HFFc6 (cell line): ENCODE measurements at places on chromosomes 1 and 21. TPM values are rescaled to one million over a fixed set of nuclear protein-coding genes. Genes with fewer than 3 reads are reported as not detected.

Gene CRB1
- total RNA-seq = 0.05 to 0.07 TPM in 2 of 3 replicates, not detected in the other

GRCh38 chr1:165600793-165601192 is 30.2 kb upstream of the MGST3 start:
- peaks cover 31% of the 10 kb centered on the region for H3K4me1 ChIP-seq
- no peak overlapping the region for H3K27ac ChIP-seq
- DNase-seq = no peak
- H3K4me3 ChIP-seq = no peak overlapping the region

GRCh38 chr1:160367516-160367900 is 637 bp downstream of the NHLH1 start:
- H3K4me1 ChIP-seq = no peaks in the 10 kb centered on the region
- no peak overlapping the region for H3K27ac ChIP-seq
- peaks cover 22% of the 10 kb centered on the region for H3K27me3 ChIP-seq

GRCh38 chr1:151832318-151832980 is 847 bp upstream of the RORC start:
- no peak overlapping the region for H3K27ac ChIP-seq
- peaks cover 37% of the 10 kb centered on the region for H3K27me3 ChIP-seq
- DNase-seq = peak; percentile 27
- no peaks in the 10 kb centered on the region for H3K36me3 ChIP-seq
- H3K4me3 ChIP-seq = no peak overlapping the region

GRCh38 chr1:227940791-227941241 is 6.9 kb downstream of the WNT9A start:
- no peak for DNase-seq
- H3K36me3 ChIP-seq = peaks cover 7% of the 10 kb centered on the region
- no peak overlapping the region for H3K27ac ChIP-seq

GRCh38 chr1:236142253-236143103 is at the start of gene GPR137B:
Gene GPR137B (plus strand): TSS chr1:236142539. CDS start chr1:236142623, 84 bp downstream.
- H3K27me3 ChIP-seq = peaks cover 14% of the 10 kb centered on the region
- peak within 1 kb of the TSS; percentile 77 for H3K27ac ChIP-seq
- peak within 1 kb of the TSS; percentile 97 for H3K4me3 ChIP-seq
- peak; percentile 21 for DNase-seq
- no peaks in the 10 kb centered on the region for H3K36me3 ChIP-seq

DNA sequence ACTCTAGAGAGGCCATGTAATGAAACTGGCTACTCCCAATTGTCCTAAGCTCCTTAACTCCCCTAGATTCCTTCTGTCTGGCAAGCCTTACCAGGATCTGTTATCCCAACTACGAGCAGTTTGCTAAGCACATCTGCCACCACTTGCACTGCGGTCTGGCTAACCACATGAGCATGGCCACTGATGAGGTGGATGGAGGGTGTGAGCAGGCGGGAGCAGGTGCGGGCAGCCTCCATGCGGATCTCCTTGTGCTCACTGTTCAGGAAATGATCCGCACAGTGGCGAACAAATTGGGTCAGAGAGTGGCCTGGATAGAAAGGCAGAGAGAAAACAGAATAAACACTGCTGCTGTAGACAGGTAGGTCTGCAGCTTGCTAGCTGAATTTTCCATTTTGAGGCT is 24.0 kb downstream of the MTOR start:
- H3K27me3 ChIP-seq = no peaks in the 10 kb centered on the region; the same call in 1 of the 2 replicates
- no peak overlapping the region for H3K27ac ChIP-seq
- H3K36me3 ChIP-seq = peaks cover 21% of the 10 kb centered on the region
- H3K4me3 ChIP-seq = no peak overlapping the region
- H3K4me1 ChIP-seq = peaks cover 15% of the 10 kb centered on the region

- H3K27ac ChIP-seq = no peak overlapping the region; the same call in 1 of the 2 replicates
- DNase-seq = peak; percentile 21
- no peaks in the 10 kb centered on the region; the same call in 1 of the 2 replicates for H3K4me1 ChIP-seq
- H3K4me3 ChIP-seq = no peak overlapping the region
Observed at GRCh38 chr1:35298464-35298863, 30.0 kb downstream of the ZMYM4 start.

GRCh38 chr1:67441183-67441582 is 11.0 kb upstream of the SERBP1 start:
- no peak overlapping the region for H3K4me3 ChIP-seq
- H3K27me3 ChIP-seq = peaks cover 5% of the 10 kb centered on the region
- H3K36me3 ChIP-seq = no peaks in the 10 kb centered on the region
- peaks cover 24% of the 10 kb centered on the region for H3K4me1 ChIP-seq

GRCh38 chr1:111513410-111514020 is 10.1 kb upstream of the ADORA3 start:
- H3K27ac ChIP-seq = no peak overlapping the region
- DNase-seq = no peak

- H3K4me1 ChIP-seq = peaks cover 12% of the 10 kb centered on the region
- no peak for DNase-seq
- no peak overlapping the region for H3K4me3 ChIP-seq
- no peak overlapping the region for H3K27ac ChIP-seq
Observed at GRCh38 chr1:212495766-212496494, 63.2 kb downstream of the NENF start.

- H3K27me3 ChIP-seq = peaks cover 3% of the 10 kb centered on the region; the same call in 1 of the 2 replicates
- peak overlapping the region; percentile 86 for H3K27ac ChIP-seq
- peak; percentile 75 for DNase-seq
- H3K36me3 ChIP-seq = peaks cover 28% of the 10 kb centered on the region
- H3K4me3 ChIP-seq = peak overlapping the region; percentile 73
- H3K4me1 ChIP-seq = peaks cover 65% of the 10 kb centered on the region
Observed at GRCh38 chr1:90925928-90926869, 95.6 kb downstream of the ZNF644 start.

DNA sequence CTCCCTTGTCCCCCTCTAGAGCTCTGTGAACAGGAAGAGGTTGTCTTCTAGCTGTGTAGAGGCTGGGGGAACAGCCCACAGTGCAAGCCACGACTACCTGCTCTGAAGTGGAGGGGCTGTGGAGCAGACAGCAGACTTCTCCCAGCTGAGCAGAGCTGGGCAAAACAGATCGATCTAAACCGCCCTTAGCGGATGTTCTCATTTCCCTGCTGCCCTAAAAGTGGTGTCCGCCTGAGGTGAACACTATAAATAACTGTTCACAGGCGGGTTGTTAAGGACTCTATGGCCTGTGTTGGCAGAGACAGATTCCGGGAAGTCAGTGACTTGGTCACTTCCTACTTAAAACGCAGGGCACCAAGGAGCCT is 203.2 kb downstream of the RHOU start:
- H3K4me3 ChIP-seq = no peak overlapping the region
- H3K4me1 ChIP-seq = no peaks in the 10 kb centered on the region
- H3K27me3 ChIP-seq = peaks cover 5% of the 10 kb centered on the region

GRCh38 chr1:11357276-11357675 is 84.3 kb downstream of the UBIAD1 start:
- peaks cover 46% of the 10 kb centered on the region for H3K27me3 ChIP-seq
- no peaks in the 10 kb centered on the region; the same call in 1 of the 2 replicates for H3K4me1 ChIP-seq
- H3K27ac ChIP-seq = no peak overlapping the region
- H3K4me3 ChIP-seq = no peak overlapping the region

DNA sequence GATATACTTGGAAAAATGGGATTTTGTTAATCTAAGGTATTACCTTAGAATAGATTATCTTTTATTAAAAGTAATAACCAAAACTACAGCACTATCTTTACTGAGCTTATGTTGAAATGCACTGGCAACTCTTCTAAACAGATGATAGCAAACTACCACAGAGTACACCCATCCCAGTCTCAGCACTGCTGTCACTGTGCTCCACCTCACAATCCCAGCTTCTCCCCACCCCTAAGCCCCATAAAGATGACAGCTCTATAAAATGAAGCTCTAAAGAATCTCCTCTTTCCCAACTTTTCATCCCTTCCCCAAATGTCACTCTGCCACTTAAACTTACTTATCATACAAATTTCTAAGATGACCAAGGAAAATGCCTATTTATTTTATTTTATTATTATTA is 6.4 kb downstream of the DSTYK start:
- H3K27ac ChIP-seq = peak overlapping the region; percentile 86
- peaks cover 46% of the 10 kb centered on the region for H3K4me1 ChIP-seq
- DNase-seq = no peak
- H3K4me3 ChIP-seq = peak overlapping the region; percentile 41; the same call in 1 of the 2 replicates
- no peaks in the 10 kb centered on the region for H3K27me3 ChIP-seq

DNA sequence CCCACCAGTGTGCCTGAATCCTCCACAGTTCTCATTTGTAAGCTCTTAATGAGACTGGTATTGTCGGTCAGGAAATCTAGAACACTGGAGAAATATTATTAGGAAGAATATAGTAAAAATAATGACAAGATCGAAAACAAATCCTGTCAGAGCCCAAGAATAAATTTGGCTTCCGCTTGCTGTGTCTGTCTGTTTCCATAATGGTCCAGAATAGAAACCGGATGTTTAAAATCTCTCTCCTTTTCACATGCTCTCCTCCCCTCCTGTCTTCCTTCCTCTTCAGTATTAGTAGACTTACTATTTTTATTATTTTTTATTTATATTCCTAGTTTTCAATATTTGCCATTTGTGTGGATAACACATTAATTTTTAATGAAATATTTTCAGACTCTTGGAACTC is 187.7 kb downstream of the SDCCAG8 start:
- H3K4me3 ChIP-seq = no peak overlapping the region
- H3K27me3 ChIP-seq = no peaks in the 10 kb centered on the region
- DNase-seq = no peak
- H3K36me3 ChIP-seq = no peaks in the 10 kb centered on the region
- H3K27ac ChIP-seq = no peak overlapping the region

- DNase-seq = no peak
- no peaks in the 10 kb centered on the region for H3K36me3 ChIP-seq
- H3K27ac ChIP-seq = no peak overlapping the region
- H3K4me3 ChIP-seq = no peak overlapping the region
Observed at GRCh38 chr1:6345009-6345408, 48.6 kb downstream of the ACOT7 start.

GRCh38 chr21:16406355-16406754 is 676.6 kb downstream of the USP25 start:
- peaks cover 13% of the 10 kb centered on the region for H3K4me1 ChIP-seq
- H3K27me3 ChIP-seq = no peaks in the 10 kb centered on the region
- no peak overlapping the region for H3K4me3 ChIP-seq
- H3K36me3 ChIP-seq = no peaks in the 10 kb centered on the region
- DNase-seq = no peak
- no peak overlapping the region for H3K27ac ChIP-seq

GRCh38 chr1:36411674-36412648 is 14.3 kb upstream of the LSM10 start:
- H3K27me3 ChIP-seq = peaks cover 2% of the 10 kb centered on the region; the same call in 1 of the 2 replicates
- H3K4me1 ChIP-seq = peaks cover 20% of the 10 kb centered on the region
- no peak overlapping the region for H3K27ac ChIP-seq
- no peak for DNase-seq
- H3K4me3 ChIP-seq = no peak overlapping the region

- no peak overlapping the region for H3K27ac ChIP-seq
- peaks cover 19% of the 10 kb centered on the region for H3K4me1 ChIP-seq
- DNase-seq = peak; percentile 54
- no peak overlapping the region for H3K4me3 ChIP-seq
- peaks cover 10% of the 10 kb centered on the region for H3K27me3 ChIP-seq
- no peaks in the 10 kb centered on the region for H3K36me3 ChIP-seq
Observed at GRCh38 chr1:204261746-204262505, 48.1 kb upstream of the GOLT1A start.

Gene LDLRAD1
- not detected in 3 replicates for total RNA-seq

Gene THEM4
- total RNA-seq = 8.9 to 9.2 TPM (median 9.1 TPM) in 3 replicates

Gene FAM163A
- total RNA-seq = not detected in 3 replicates

DNA sequence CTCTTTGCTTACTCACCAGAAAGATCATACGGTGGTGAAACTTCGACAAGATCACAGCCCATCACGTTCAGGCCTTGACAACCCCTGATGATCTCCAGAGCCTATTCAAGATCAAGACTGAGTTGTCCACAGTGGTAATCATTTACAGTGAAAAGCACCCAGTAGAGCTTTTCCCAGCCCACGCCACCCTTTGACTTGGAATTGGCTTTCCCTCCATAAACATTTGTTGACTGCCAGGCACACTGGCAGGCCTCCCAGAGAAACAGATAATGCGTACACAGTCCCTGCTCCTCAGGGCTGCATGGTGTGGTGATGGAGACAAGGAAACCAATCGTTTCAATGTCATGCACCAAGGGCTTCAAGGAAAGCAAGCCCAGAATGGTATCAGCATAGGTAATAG is 10.1 kb downstream of the AGMAT start:
- no peak for DNase-seq
- H3K4me1 ChIP-seq = 0 out of 2 replicates have a peak, but pooled peaks cover 5% of the 10 kb centered on the region
- H3K36me3 ChIP-seq = peaks cover 12% of the 10 kb centered on the region; the same call in 1 of the 2 replicates

Gene IL19
- not detected in 3 replicates for total RNA-seq

- no peaks in the 10 kb centered on the region for H3K4me1 ChIP-seq
- DNase-seq = no peak
- peaks cover 13% of the 10 kb centered on the region for H3K27me3 ChIP-seq
- no peaks in the 10 kb centered on the region for H3K36me3 ChIP-seq
- H3K27ac ChIP-seq = no peak overlapping the region
Observed at GRCh38 chr1:117290890-117291289, 76.4 kb upstream of the MAN1A2 start.

GRCh38 chr1:244173240-244173639 is 122.2 kb downstream of the ZBTB18 start:
- H3K4me1 ChIP-seq = peaks cover 16% of the 10 kb centered on the region
- no peaks in the 10 kb centered on the region; the same call in none of the 2 replicates for H3K27me3 ChIP-seq
- H3K36me3 ChIP-seq = 0 out of 2 replicates have a peak, but pooled peaks cover 5% of the 10 kb centered on the region
- no peak for DNase-seq

Gene ADAMTS4
- total RNA-seq = 2.7 to 7.3 TPM (median 3.7 TPM) in 3 replicates

Gene CAP1
- 669 to 767 TPM (median 698 TPM) in 3 replicates for total RNA-seq

GRCh38 chr1:23018661-23019093 is 591 bp upstream of the KDM1A start:
- peaks cover 43% of the 10 kb centered on the region for H3K4me1 ChIP-seq
- H3K27me3 ChIP-seq = no peaks in the 10 kb centered on the region
- H3K36me3 ChIP-seq = peaks cover 9% of the 10 kb centered on the region
- peak overlapping the region; percentile 92 for H3K27ac ChIP-seq
- no peak for DNase-seq
- peak overlapping the region; percentile 94 for H3K4me3 ChIP-seq

GRCh38 chr1:204868340-204868700 is 2.3 kb upstream of the NFASC start:
- no peaks in the 10 kb centered on the region for H3K36me3 ChIP-seq
- DNase-seq = no peak
- H3K4me1 ChIP-seq = 0 out of 2 replicates have a peak, but pooled peaks cover 5% of the 10 kb centered on the region
- no peak overlapping the region for H3K27ac ChIP-seq

Gene TMEM183A
- 46.5 to 56.1 TPM (median 54.5 TPM) in 3 replicates for total RNA-seq

GRCh38 chr1:35637401-35637809 is 3.9 kb downstream of the PSMB2 start:
- H3K36me3 ChIP-seq = peaks cover 19% of the 10 kb centered on the region
- H3K4me1 ChIP-seq = peaks cover 42% of the 10 kb centered on the region
- peaks cover 6% of the 10 kb centered on the region for H3K27me3 ChIP-seq
- H3K4me3 ChIP-seq = peak overlapping the region; percentile 90
- no peak for DNase-seq
- peak overlapping the region; percentile 79 for H3K27ac ChIP-seq

GRCh38 chr1:12019858-12020509 is 686 bp downstream of the MIIP start:
- peak overlapping the region; percentile 90 for H3K4me3 ChIP-seq
- H3K36me3 ChIP-seq = peaks cover 10% of the 10 kb centered on the region; the same call in 1 of the 2 replicates
- peaks cover 12% of the 10 kb centered on the region for H3K4me1 ChIP-seq
- peak overlapping the region; percentile 51 for H3K27ac ChIP-seq
- no peaks in the 10 kb centered on the region for H3K27me3 ChIP-seq

- H3K4me1 ChIP-seq = peaks cover 55% of the 10 kb centered on the region
- no peak for DNase-seq
- peak overlapping the region; percentile 88 for H3K27ac ChIP-seq
- H3K27me3 ChIP-seq = peaks cover 1% of the 10 kb centered on the region; the same call in 1 of the 2 replicates
- H3K36me3 ChIP-seq = 0 out of 2 replicates have a peak, but pooled peaks cover 8% of the 10 kb centered on the region
- H3K4me3 ChIP-seq = no peak overlapping the region
Observed at GRCh38 chr1:115492019-115492595, 149.7 kb upstream of the VANGL1 start.

Gene HSD3B1
- not detected in 2 replicates for total RNA-seq
